ENCODE measurements at places on chromosomes 16 and 17. TPM values are rescaled to one million over a fixed set of nuclear protein-coding genes. Genes with fewer than 3 reads are reported as not detected.

DNA sequence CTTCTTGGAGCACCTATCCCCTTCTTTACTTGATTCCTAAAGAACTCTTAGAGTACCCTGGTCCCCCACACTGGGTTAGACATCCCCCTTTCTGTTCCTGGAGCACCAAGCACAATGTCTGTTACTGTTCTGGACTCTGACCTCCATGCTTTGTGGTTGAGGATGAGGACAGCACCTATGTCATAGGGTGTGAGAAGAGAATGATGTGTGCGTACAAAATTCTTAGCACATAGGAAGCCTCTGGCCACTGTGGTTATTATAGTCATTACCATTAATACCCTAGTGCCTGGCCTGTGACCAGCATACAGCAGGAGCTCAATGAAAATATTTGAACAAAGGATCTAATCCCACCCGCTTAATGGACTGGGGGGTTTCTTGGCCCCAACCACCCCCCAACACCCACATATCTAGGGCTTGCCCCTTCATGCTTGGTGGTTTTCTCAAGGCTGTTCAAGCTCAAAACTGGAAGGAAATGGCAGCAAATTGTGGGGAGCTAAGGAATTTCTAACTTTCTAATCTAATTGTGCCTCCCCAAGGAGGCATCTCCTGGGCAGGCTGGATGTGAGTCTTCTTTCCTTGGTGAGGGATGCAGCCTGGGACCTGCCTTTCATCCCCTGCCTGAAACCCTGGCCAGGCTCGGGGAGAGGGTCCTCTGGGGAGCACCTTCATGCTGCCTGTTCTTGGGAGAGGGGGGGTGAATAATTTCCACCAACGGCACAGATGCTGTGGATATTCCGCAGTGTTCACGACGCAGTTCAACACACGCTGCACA is 1.5 kb upstream of the CMIP start:
- DNase-seq = no peak

DNA sequence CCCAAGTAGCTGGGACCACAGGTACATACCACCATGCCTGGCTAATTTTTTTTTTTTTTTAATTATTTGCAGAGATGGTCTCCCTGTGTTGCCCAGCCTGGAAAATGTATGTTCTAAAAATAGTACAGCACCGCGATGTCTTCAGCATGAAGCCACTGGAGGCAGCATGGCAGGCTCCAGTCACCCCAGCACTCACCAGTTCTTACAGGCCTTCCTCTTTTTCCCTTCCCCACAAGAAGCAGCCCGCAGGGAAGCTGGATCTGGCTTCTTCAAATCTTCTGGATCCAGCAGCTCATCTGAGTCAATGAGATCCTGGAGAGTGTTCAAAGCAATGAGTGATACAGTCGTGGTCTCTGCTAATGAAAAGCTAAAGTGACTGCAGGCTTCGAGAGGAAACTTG is 16.2 kb downstream of the CIAPIN1 start:
- no peak for DNase-seq

- no peak for DNase-seq
Measured at GRCh38 chr16:10314811-10315210, 71.0 kb upstream of the ATF7IP2 start.

DNA sequence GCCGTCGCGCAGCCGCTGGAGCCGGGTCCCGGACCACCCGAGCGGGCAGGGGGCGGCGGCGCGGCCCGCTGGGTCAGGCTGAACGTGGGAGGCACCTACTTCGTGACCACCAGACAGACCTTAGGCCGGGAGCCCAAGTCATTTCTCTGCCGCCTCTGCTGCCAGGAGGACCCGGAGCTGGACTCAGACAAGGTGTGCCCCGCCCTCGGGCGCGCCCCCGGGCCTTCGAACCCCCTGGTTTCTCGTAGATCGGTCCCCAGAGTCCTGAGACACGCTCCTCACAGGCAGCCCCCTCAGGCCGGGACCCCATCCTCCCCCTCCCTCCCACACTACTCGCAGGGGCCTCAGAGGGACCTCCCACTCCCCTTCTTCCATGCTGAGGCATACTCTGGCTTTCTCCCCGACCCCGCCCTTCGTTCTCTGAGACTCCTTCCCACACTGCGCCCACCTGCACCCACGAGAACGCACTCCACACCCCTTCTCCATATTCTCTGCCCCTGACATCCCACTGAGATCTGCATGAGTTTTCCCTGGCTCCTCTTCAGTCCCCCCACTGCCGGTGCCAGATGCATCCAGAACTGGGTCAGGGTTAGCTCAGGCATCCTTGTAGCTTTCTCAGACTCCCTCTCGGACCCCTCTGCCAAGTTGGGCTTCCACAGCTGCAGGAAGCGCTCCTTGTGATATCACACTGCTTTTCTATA is 523 bp downstream of the KCTD2 start:
- DNase-seq = no peak

DNA sequence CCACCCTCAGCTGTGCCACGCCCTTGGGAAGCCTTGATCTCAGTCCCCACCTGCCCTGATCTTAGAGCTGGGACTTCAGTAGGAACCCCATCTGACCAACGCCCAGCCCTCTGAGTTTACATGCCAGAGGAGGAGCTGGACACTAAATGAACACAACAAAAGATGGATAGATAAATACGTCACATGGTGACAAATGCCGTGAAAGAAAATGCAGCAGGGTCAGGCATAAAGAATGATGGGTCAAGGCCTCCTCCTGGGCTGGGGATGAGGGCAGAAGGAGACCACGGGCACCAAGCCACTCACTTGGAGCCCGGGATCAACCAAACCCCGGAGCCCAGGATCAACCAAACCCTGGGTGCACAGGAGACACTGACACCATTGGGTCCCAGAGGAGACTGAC is 354.9 kb downstream of the C16orf95 start:
- DNase-seq = no peak

DNA sequence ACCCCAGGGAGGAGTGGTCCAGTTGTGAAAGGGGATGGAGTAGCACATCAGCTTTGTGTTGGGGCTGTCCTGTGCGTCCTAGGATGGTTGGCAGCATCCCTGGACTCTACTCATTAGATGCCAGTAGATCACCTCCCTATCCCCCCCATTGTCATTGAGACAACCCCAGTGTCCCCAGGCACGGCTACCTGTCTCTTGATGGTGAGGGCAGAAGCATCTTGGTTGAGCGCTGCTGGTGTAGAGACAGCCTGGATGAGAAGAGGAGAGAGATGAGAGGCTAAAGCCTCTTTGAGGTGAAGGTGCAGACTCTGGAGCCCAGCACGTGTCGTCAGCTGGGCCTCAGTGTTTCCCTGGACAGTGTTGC is 55.4 kb downstream of the TNFRSF13B start:
- no peak for DNase-seq

Gene RNU2-1
- total RNA-seq = not detected
